ENCODE measurements at places on chromosomes 3 and 15. TPM values are rescaled to one million over a fixed set of nuclear protein-coding genes. Genes with fewer than 3 reads are reported as not detected.

GRCh38 chr3:24503616-24504113 lies 9.0 kb upstream of the THRB start:
- DNase-seq = no peak

- DNase-seq = no peak
Observed at GRCh38 chr15:58179741-58180381, 41.7 kb downstream of the AQP9 start.

- no peak for DNase-seq
Observed at GRCh38 chr3:194282436-194283122, 68.5 kb downstream of the CPN2 start.

The SH2D7 gene
- polyA plus RNA-seq = not detected
